Stimulated activated CD8-positive, alpha-beta memory T cell treated with anti-CD3 and anti-CD28 coated beads, Interleukin-2, amount 100 ng/mL, for 1 hour (primary cell): ENCODE measurements at places on chromosomes 12 and 14.
A peak's percentile ranks its signal among the peaks of the same experiment; 100 is the strongest.

DNA sequence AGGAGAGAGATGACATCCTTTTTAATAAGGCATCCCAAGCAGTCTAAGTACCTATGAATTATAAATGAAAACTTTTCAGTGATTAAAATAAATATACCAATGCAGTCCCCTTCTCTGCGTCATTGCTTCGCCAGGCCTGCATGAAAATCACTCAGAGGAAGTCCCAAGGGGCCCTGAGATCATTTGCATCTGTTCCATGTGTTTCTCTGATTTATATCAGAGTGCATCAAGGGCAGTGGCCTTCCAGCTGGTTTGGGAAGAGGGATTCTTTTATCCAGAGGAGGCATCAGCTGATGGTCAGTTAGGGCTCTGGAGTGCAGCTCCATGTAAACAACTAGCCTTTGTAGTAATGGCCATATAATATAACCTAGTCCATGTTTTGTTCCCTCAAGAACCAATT lies 210.1 kb downstream of the RGS6 start:
- DNase-seq, result no peak

GRCh38 chr12:19206493-19207077 lies 77.1 kb downstream of the PLEKHA5 start:
- DNase-seq, result no peak

DNA sequence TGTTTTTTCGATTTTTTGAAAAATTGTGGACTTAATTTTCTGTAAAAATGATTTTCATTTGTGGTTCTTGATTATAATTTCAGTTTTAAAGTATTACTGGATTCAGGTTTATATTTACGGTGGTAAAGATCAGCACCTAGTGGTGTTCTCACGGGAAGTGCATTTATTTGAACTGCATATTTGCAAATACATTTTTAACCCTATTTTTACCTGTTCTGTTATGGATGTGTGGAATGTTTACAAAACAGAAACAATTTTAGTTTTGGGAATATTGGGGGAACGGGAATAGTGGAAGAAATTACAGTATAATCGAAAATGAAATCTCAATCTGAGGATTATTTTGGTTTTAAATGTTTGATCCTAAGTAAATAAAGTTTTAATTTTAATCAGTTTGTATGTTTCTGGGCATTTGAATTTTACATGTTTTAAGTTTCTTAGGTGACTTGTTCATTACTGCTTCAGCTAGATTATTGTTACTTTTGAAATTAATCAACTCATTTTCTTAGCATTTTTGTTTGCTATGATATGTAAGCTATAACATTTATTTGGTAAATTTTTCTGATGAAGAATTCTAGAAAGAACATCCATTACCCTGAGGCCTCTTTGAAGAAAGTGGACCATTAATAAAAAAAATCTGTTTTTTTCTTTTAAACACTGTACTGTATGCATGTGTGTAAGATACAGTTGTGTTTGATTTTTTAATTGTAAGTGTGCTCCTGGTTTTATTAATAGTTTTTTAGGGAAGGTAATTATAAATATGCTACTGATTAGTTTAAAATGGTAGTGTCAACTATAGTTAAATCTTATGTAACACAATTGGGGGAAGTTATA lies 942 bp downstream of the ATF7IP start:
- DNase-seq, result no peak

DNA sequence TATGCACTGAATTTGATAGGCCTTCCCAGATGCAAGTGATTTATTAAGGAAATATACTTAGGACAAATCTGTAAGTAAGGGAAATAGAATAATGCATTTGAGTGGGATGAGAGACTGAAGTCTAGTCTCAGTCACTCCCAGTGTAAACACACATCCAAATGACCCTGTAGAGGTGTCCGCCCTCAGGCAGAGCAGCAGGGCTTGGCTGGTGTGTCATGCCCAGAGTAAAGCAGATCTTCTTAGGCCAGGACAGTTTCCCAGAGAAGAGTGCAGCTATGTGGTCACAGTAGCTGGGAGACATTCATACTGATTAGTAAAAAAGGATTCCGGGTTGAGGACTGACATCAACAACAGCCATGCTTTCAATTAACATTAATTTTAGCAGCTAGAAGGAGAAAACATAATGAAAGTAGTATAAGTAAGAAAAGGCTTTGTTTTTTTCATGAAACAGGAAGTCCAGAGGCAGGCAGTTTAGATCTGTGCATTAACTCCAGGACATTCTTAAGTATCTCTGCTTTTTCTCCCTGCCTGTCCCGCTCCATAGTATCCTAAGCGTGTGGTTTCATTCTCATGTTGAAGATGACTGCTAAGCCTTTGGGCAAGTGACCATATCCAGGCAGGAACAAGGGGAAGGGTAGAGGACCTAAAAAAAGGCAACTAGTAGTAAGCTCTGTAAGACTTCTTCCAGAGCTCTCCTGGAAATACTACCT lies 35.7 kb downstream of the CNTN1 start:
- DNase-seq, result no peak

DNA sequence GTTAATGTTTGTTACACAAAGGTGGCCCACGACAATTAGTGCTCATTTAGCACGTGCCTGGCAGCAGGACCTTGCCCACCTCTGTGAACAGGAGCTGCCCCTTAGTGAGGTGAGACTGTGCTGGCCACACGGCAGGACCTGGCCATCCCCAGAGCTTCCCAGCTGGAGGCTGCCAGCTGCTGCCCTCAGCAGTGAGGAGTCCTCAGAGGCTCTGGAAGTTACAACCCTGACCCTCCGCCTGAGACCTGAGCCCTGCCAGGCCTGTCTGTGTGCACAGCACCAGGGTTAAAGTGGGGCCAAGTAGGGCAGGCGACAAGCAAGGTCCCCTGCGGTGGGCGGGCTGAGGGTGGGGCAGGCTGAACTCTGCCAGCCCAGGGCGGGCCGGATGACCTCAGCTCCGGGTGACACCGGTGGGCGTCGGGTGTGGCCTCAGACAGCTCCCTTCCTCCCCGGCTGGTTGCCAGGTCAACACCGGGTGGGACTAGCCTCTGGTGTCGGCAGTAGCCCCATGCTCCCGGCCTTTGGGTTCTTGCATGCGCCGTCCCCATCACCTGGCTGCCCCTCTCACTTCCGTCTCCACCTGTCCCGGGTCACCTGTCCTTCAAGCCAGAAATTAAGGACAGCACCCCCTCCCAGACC lies 9.2 kb upstream of the LBHD2 start:
- no peak for DNase-seq

- no peak for DNase-seq
These were observed 5.6 kb upstream of the LIN7A start for GRCh38 chr12:80943338-80943737.

DNA sequence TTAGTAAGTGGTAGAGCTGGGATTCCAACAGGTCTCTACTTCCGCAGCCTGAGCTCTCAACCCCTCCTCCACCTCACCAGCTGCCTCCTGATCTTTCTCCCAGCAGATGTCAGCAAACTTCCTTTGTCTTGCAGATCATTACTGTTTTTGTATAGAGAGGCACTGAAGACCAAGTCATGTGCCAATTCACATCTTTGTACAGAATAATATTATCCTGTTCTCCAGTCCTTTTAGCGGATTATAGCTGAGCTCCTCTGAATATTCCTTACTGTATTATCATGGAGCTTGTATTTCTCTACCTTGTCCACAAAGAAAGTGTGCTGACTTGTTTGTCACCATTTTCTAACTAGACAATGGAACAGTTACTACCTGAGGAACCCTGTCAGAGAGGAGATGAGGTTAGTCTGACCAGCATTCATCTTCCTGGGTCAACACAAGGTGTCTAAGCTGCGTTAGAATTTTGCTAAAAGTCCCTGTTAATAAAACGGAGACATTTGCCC lies 142.3 kb upstream of the ARHGAP5 start:
- DNase-seq, result no peak

GRCh38 chr14:24145690-24146452 lies 539 bp downstream of the PSME2 start:
- DNase-seq, result no peak

DNA sequence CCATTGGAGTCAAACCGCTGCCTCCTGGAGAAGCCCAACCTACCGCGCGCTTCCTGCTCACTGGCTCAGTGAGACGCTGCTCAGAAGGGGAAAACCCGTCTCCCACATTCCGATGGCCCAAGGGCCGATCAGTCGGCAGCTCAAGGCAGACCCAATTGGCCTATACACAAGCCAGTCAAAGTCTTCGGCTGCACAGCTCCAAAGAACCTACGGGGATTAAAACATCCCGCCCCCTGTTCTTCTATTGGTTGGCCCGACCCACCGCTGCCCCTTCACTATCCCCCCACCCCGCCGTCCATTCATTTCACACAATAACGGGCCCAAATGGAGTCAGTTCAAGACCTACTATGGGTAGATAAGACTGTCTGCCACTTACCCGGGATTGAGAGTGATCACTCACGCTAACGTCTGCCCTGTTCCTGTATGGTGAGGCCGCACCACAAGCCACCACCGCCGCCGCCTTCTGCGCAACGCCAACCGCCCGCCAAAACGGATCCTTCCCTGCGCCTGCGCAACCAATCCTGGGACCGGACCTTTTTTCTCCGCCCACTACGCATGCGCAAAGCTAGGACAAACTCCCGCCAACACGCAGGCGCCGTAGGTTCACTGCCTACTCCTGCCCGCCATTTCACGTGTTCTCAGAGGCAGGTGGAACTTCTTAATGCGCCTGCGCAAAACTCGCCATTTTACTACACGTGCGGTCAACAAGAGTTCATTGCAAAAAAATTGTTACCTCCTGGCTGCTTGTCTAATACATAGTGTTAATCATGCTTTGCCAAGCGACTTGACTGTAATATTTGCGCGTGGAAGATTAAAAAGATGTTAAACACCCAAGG lies at the start of gene CBX5:
TSS of gene CBX5 (minus strand) at position 491 of the 836 bp plus-strand sequence. CDS start 22,472 bp downstream, outside the sequence.
- peak; percentile 99 for DNase-seq

DNA sequence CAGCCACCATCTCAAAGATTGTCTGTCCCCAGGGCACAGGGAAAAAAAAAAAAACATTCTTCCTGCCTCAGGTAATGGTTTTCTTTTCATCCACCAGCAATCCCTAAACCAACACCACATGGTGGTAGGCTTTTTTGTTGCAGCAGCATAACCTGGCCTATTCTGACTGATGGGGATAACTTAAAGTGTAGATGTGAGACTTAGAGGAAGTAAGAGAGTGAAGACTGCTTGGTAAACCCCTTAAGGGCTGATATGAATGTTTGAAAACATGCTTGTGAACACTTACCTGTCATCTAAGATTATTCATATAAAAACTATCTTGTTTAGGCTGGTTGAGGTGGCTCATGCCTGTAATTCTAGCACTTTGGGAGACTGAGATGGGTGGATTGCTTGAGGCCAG lies 130.2 kb upstream of the RAP1B start:
- DNase-seq, result no peak

DNA sequence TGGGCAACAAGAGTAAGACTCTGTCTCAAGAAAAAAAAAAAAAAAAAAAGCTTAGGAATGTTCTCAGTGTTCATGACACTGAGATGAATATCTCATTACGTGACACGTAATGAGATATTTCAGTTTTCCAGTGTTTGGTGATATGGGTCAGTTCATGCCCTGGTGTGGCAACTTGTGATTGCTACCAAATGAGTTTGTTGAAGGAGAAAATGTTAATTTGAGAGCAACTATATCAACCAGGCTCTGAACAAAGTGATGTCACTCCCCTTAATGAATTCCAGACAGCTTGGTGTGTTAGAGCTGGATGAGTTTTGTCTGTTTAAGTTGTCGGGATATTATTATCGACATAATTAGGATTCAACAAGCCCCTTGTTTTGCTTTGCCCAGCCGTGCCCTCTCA lies 211.7 kb downstream of the DPF3 start:
- no peak for DNase-seq

GRCh38 chr14:101474563-101475455 lies 86.5 kb upstream of the DIO3 start:
- no peak for DNase-seq

GRCh38 chr12:122203301-122204166 lies at the start of gene B3GNT4:
TSS of gene B3GNT4 (plus strand) at chr12:122203709. CDS start at chr12:122204619, 910 bp downstream.
- no peak for DNase-seq

- no peak for DNase-seq
These were observed 827 bp downstream of the ALDH2 start for GRCh38 chr12:111767362-111768158.

- no peak for DNase-seq
These were observed 3.4 kb upstream of the DHH start for GRCh38 chr12:49098035-49098451.

DNA sequence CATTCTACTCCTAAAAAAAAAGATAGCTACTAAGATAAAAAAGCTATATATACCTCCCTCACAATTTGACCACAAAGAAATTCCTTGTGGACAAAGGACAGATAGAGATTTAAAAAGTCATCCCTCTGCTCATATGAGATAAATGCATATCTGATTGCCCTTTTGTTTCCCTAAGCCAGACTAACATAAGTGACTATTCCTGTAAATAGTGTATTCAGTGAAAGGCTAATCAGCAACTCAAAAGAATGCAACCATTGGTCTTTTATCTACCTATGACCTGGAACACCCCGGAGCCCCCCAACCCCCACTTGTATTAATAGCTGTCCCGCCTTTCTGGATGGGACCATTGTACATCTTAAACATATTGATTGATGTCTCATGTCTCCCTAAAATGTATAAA lies 6.3 kb upstream of the TMPO start:
- no peak for DNase-seq

DNA sequence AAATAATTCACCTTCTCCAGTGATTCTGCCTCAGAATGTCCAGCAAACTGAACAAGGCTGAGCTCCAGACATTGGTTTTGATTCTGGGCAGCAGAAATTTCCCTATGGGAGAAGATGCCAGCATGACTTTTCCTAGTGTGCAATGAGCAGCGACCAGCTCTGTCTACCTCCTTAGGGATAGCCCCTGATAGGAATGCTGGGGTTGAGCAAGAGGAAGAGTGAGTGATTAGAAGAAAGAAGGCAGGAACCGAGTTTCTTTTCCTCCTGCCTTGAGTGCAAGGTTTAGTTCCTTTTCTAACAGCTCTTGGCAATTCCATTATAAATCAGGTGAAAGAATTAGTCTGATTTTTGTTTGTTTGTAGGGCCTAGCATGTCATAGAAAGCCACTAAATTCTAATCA lies 379.0 kb downstream of the DAD1 start:
- no peak for DNase-seq

DNA sequence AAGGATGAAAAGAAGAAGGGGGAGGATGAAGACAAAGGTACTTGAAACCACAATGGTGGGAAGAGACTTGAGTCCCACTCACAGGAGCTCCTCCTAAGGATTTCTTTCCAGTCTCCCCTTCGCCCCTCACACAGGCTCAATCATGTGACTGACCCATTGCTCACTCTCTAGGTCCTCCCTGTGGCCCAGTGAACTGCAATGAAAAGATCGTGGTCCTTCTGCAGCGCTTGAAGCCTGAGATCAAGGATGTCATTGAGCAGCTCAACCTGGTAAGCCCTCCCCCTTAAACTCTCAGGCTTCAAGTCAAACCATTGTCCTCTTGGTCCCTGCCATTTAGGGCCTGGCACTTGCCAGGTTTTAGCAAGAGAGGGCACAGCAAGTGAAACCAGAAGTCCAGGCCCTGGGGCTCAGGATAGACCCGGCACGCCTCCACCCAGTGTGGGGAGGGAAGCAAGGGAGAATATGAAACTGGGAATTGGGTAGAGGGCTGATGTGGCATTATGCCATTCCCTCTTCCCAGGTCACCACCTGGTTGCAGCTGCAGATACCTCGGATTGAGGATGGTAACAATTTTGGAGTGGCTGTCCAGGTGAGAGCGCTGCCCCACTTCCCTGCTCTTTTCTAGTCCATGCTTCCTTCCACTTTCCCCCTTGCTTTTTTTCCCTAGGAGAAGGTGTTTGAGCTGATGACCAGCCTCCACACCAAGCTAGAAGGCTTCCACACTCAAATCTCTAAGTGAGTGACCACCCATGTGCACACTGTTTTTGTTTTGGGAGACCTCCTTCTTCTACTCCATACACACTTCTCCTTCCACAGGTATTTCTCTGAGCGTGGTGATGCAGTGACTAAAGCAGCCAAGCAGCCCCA lies 1.8 kb downstream of the PSME1 start:
- DNase-seq, result no peak

- no peak for DNase-seq
These were observed 49.4 kb downstream of the SLC15A5 start for GRCh38 chr12:16228067-16228466.

GRCh38 chr14:97306760-97307246 lies 509.6 kb downstream of the VRK1 start:
- no peak for DNase-seq
